HT-29 (cell line): ENCODE measurements at places on chromosomes 1 and 21.

- no peak for DNase-seq
Observed at GRCh38 chr21:42357307-42357706, 6.5 kb upstream of the TFF2 start.

GRCh38 chr1:234495231-234495990 is 16.4 kb upstream of the TARBP1 start:
- no peak for DNase-seq

DNA sequence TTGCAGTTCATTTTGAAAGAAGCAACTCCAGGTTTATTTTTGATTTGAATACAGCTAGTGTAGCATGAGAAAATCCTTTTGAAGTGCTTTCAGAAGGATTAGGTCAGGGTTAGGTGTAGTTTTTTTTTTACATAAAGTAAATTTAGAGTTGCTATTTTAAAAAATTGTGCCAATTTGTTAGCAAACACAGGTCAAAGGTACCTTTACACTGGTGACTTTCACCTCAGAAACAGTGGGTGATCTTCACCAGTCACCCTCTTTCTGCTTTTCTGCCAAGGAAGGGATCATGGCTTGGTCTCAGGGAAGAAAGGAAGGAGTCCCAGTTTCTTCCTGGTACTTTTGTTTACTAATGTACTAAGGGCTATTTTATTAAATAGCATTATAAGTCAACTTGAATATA is 111.5 kb downstream of the SDCCAG8 start:
- no peak for DNase-seq

GRCh38 chr1:74824497-74825107 is 91.7 kb downstream of the TYW3 start:
- no peak for DNase-seq

DNA sequence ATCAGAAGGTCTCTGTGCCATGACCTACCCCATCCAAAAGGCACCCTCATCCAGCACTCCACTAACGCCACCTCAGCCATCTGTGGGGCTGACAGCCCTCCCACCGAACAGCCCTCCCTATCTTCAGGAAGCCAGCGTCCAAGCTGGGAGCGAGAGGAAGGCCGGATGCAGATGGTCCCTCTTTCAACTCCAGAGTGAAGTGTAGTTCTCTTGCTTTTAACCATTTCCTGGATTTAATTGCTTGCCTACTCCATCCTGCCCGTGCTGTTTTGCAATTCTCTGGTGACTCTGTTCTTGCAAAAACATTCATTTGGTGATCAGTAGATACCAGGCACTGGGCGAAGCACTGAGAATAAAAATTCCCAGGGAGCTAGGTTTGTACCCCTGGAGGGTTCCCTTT is 8.2 kb upstream of the DYRK1A start:
- no peak for DNase-seq

DNA sequence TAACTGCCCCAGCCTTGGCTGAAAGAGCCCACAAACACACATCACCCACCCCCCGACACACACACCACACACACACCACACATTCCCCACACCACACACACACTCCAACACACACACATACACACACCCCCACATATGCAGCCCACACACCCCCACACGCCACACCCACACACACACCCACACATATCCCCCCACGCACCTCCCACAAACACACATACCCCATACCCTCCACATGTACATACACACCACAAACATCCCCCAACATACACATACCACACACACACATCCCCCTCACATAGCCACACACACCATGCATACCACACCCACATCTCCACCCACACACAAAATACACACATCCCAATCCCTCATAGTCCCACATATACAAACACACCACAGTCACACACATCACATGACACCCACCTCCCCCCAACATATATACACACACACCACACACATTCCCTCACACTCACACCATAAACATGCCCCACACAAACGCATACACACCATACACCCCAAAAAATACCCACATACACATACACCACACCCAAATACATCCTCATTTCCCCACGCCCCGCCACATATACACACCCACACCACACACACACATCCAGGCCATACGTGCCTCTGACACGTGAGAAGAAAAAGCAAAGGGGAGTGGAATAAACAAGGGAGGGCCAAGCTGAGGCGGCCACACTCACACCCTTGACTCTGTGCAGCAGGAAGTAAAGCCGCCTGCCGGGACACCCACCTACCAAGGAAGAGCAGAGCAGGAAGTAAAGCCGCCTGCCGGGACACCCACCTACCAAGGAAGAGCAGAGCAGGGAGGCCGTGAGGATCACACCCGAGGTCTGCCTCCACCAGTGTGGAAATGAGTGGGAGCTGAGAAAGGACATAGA is 53.7 kb downstream of the HSF2BP start:
- no peak for DNase-seq

DNA sequence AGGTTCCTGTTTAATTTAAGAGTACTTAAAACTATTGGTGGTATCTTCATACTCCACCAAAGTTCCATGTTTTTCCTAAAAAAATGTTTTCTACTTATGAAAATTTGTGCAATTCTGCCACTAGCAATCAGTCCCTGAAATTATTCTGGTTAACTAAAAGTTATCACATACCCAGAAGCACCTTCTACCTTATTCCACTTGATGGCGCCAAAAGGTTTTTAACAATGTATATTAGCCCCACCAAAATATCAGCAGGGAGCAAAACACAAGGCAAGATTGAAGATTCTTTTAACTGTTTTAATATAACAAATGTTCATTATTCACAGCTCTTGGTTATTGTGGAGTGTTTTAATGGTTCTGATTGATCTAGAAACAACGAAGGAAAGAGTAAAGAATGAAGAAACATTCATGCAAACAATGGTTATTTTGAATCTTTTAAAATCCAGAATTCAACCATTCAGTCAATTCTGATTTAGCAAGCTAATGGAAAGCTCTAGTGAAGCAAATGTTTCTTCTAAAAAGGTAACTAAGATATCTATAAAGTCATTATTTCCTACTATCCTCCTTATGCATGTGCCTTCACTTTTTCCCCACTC is 67.2 kb downstream of the TTLL7 start:
- DNase-seq, result peak; percentile 69

GRCh38 chr1:91124989-91125417 is 103.2 kb upstream of the ZNF644 start:
- DNase-seq, result no peak

GRCh38 chr1:160707236-160708064 is 4.2 kb downstream of the CD48 start:
- no peak for DNase-seq

DNA sequence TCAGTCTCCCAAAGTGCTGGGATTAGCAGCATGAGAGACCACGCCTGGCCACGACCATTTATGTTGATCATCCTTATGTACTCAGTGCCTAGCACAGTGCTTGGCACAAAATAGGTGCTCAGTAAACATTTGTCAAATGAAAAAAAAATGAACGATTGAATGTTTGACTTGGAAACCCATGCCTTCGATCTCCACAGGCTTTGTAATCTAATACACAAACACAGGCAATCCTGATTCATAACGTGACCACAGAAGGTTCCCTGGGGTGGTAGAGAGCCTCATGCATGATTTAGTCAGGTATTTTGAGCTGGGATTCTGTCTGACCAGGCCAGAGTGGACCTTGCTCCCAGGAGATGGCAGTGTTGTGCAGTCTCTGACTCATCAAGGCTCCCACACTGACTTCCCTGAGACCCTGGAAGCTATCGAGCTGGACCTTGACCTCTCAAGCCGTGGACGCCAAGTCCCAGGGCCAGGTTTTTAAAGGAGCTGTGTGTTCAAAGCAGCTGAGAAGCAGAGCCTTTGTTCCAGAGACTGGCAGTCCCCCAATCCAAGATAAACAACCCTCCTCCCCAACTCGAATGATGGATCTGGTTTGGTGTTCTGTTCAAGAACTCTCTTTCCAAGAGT is 81.1 kb downstream of the PGM1 start:
- peak; percentile 96 for DNase-seq

DNA sequence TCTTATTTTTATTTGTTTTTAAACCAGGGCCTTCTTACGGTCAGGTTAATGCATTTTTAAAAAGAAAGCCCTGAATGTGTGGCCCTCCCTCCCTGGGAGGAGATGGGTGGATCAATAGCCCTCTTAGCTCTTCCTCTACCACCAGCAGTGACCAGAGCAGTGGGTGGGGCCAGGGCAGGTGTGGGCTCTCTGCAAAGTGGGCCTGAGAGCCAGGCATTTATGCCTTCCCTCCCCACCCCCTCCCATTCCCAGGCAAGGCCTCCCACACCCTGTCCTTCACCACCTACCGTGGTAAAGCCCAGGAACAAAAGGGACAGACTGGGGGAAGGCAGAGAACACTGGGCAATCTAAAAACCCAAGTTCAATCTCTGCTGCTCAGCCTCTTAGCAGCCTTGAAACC is 63.9 kb downstream of the SSBP3 start:
- no peak for DNase-seq

- no peak for DNase-seq
Observed at GRCh38 chr1:181143102-181143859, 54.8 kb downstream of the IER5 start.
